ENCODE measurements at places on chromosomes 11 and 22.

- no peak for DNase-seq
Measured at GRCh38 chr11:61666684-61667297, 13.4 kb upstream of the DAGLA start.

GRCh38 chr11:10770626-10771254 lies 19.7 kb downstream of the CTR9 start:
- peak; percentile 63 for DNase-seq

DNA sequence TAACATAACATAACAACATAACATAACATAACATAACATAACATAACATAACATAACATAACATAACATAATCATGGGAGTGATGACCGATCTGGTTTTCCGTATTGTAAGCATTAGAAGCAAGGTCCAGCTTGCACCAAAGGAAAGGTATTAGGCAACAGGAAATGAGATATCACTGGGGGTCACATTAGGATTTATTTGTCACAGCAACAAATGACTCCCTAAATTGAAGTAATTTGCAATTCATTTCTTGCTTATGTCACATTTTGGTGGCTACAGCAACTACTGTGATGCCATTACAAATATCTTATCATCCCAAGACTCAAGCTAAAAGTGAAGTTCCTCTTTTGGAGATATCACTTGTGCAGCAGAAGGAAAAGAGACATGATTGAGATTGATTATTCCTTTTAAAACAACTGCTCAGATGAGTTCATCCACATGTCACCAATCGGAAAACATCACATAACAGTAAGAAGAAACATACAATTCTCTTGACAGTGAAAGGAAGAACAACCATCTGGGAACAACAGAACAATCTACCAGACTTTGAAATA lies 1331.1 kb upstream of the RAG2 start:
- no peak for DNase-seq

GRCh38 chr11:1019321-1019910 lies 17.1 kb downstream of the MUC6 start:
- DNase-seq = no peak

- no peak for DNase-seq
Measured at GRCh38 chr11:10444725-10445315, 10.2 kb upstream of the AMPD3 start.

- DNase-seq = no peak
Measured at GRCh38 chr11:44852159-44852747, 98.4 kb downstream of the TP53I11 start.

DNA sequence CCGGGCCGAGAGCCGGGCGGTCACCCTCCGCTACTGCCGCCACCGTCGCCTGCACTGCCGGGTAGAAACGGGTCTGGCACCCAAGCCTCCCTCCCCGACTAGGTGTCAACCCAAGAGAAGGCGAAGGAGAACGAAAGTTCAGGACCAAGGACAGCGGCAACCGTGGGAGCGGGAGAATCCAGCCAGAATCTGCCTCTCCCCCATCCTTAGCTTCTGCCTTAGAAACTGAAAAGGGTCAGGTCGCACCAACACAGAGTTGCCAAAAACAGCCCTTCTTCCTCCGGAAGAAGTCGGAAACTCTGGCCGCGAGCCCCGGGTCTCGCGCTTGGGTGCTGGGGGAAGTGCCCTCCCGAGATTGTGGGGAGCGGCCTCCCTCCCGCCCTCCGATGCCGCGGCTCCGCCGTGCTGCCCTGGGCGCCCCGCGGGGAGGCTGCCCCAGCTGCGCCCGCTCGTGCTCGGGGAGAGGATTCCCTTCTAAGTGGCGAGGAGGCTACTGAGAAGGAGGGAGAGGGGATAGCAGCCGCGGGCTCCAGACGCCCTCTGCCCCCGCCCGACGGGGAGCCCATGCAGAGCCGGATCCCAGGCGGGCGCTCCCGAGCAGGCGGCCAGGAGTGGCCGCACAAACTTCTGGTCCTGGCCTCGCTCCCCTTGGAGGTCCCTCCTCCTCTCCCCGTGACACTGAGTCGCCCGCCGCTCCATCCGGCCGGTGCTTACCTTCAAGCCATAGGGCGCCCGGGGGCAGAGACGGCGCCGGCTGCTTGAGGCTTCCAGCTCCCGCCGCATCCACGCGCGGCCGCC lies 637 bp downstream of the DRD2 start:
- DNase-seq = peak; percentile 71

- no peak for DNase-seq
Measured at GRCh38 chr11:70786021-70786665, 387.8 kb downstream of the CTTN start.

GRCh38 chr11:66226101-66226500 lies 42.3 kb upstream of the RAB1B start:
- DNase-seq = no peak

DNA sequence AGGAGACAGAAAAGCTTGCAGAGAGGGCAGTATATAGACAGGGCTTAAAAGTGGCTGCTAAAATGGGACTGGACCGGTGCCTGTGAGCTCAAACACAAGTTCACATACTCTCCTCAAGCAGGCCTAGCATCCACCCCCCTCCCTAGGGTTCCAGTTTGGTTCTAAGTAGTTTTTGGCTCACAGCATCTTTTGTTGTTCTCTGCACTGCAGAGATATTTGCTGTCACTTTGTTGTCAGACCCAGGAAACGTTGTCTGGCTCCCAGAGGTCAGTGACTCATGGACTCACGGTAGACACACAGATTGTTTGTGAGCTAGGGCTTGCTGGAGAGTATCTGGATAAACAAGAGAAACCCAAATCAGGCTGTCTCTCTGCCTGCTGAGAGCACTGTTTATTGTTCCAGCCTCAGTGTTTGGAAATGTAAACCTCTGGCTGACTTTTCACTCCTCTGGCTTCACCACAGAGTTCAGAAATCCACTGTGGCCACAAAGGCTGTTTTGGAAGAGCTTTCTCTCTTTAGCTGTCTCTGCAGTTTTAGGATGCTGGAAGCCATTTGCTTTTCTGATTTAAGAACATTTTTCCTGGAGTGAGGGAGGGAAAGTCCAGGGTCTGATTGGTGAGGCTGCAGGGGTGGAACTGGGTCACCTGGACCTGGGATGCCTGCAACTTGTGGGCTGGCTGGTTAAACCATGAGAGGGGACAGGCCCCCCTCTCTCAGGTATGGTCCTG lies 303.7 kb upstream of the PLET1 start:
- peak; percentile 59 for DNase-seq

- DNase-seq = no peak
Measured at GRCh38 chr22:45969414-45969799, 7.6 kb downstream of the WNT7B start.

- DNase-seq = no peak
Measured at GRCh38 chr11:71102251-71102995, 150.0 kb downstream of the SHANK2 start.

DNA sequence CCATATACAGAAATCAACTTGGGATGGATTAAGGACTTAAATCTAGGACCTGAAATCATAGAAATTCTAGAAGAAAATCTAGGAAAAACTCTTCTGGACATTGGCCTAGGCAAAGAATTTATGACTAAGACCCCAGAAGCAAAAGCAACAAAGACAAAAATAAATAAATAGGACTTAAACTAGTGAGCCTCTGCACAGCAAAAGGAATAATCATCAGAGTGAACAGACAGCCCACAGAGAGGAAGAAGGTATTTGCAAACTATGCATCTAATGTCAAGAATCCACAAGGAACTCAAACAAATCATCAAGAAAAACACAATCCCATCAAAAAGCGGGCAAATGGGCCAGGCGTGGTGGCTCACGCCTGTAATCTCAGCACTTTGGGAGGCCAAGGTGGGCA lies 32.4 kb downstream of the TTC28 start:
- peak; percentile 6 for DNase-seq

- DNase-seq = no peak
Measured at GRCh38 chr11:26027887-26028286, 304.0 kb upstream of the ANO3 start.

DNA sequence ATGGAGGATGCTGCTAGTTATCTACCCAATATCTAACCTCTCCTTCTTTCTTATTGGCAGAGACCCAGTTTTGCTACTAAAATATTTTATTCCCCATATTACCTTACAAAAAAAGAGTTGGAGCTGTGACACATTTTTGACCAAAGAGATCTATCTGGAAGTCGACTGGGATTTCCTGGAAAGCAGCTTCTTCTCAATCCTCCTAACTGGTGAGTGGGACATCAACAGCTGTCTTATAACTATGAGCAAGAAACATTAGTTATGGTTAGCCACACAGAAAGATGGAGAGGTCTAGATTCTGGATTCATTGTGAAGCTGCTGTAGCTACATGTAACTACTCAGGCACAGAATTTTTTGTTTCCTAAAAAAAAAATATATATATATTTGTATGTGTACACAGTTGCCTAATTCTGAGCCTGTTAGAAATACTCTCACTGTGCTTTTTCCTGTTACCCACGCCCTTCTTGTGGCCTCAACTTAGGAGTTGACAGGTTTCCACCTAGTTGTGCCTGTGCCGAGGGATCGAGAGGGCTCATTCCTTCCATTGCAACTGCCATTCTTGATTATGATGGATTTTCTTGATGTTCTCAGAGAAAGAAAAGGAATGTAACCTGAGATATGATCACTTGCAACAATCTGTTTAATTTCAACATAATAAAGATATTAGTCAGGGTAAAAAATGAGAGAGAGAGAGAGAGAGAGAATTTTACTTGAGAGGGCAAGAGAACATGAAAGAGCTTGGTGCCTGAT lies 142.0 kb downstream of the SLC17A6 start:
- DNase-seq = peak; percentile 73

GRCh38 chr22:31253949-31254348 lies 38.3 kb downstream of the PIK3IP1 start:
- DNase-seq = no peak

DNA sequence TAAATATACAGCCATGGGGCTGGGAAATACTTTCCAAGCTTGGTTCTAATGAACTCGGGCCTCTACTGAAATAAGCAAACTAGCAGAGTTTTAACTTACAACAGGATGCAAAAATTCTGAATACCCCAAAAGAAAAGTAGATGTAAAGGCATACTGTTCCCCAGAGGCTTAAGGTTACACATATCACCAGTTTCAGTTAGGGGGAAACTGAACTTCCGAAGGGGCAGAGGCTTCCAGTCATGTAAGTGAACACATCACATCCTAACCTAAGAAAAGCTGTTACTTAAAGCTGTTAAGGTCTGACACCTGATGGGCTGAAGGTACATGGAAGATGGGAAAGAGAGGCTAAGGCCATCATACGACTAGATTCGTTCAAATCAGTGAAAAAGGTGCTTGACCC lies 2.3 kb downstream of the GAB2 start:
- no peak for DNase-seq

DNA sequence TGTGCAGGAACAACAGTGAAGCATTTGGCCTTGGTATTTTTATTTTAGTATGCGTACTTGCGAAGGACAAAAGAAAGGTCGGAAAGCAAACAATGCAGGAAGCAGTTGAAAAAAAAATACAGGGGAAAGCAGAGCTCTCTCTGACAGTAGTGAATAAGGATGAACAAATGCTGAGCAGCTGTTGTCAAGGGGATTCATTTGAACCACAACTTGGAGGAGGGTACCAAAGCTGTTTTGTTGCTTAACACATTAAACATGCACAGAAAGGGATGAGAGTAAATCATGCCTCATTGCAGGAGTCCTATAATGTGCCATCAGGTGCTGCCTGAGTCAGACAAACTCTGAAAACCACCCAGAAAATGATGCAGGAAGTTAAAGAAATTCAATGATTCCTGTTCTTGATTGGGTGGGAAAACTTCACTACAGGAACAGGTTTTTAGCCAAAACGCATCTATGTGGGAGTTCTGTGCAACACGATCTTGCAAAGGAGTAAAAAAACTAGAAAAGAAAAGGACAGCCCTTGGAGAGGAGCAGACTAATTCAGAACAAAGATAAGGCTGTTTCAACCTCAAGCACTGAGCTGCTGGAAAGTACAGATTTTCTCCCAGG lies 2113.5 kb downstream of the LRRC4C start:
- no peak for DNase-seq

DNA sequence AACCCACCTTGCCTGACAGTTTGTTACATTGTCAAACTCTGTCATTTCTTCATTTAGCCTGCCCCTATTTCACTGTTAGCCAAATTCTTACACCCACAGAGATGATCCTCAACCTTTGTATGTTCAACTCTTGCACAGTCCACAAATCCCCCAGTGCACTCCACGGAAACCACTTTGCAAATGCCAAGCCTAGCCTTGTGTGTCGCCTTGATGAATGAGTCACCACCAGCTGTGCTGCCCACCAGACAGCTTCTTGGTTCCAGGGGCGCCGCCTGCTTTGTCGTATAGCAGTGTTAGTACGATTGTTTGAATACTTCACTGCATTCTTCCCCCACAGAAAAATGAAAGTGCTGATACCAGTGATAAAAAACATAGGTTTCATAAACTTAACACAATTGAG lies 686.3 kb downstream of the NTM start:
- peak; percentile 86 for DNase-seq

DNA sequence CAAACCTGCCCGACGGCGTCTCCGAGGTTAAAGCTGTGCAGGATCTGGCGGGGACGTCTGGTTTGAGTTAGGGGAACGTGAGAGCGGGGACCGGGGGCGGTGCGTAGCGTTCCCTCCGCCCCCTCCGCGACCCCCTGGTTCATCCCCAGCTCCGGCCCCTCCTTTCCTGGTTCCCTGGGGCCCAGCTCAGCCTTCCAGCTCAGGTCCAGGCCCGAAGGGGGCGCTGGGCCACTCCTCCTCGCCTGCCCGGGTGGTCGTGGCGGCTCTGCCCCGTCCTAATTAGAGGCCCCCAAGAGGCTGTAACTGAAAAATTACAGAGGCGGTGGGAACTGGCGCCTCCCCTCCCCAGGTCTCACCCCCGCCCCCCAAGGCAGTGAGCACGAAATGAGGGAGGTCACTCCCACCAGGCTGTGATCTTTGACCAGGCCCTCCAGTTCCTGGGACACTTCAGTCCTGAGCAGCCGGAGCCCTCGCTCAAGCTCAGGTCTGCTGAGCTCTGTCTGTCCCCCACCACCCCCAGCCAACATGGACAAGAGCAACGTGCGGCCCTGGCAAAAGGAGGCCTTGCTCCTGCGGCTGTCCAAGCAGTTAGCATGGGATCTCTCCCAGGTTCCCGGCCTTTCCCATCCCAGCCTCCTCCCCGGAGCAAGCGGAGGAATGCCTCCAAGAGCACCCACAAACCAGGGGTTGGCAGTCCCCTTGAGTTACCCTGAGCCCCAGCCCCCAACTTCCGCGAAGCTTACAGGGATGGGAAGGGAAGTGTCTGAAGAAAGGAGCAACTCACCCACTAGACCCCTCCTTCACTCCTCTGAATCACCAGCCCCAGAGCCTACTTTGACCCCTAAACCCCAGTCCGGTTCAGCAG lies 3.3 kb downstream of the CD248 start:
- peak; percentile 42 for DNase-seq

Data from fibroblast of lung (primary cell).